ENCODE measurements at places on chromosomes 1 and 21.
A peak's percentile ranks its signal among the peaks of the same experiment; 100 is the strongest.

DNA sequence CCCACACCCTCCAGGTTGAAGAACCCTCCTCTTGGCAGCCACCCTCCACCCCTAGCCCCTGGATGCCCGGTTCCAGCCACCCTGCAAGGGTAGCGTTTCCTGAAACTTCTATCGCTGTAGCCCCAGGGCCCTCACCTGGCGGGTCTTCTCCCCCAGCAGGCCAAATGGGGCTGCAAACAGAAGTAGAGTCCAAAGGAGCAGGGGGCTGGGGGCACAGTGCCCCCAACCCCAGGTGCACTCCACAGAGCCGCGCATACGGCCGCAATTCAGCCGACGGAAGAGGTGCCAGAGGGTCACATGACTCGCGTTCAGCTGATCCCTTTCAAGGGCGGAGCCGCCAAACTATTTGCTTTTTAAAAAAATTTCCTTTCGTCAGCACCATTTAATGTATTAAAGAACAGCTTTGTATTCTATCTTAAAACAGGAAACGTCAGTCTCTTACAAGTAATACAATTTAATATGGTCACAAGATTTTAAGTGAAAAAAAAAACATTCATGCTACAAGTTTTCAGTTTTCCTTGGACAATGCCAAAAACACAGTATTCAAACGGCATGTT is at the start of gene GLMP:
GLMP (minus strand) TSS at position 289 of the 557 bp plus-strand sequence; CDS start at position 255, 34 bp downstream.
- DNase-seq = peak; percentile 58

- DNase-seq = peak; percentile 94
Observed at GRCh38 chr1:192805832-192806323, 3.0 kb upstream of the RGS2 start.

GRCh38 chr21:26471099-26471471 is 102.0 kb downstream of the CYYR1 start:
- no peak for DNase-seq

DNA sequence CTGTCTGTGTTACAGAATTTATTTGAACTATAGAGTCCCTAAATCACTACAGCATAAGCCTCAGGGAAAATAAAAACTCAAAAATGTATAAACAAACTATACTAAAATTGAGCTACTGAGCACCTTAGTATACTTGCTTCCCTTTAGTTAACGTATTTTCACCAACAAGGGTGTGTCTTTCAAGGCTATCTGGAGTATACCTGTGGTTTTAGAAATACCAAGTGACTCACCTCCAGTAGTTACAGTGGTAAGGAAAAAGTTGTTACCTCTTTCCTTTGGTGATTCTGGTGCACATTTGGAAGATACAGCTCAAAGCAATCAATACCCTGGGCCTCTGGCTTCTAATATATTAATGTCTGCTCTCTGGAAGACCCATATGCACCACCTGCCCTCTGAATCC is 68.0 kb upstream of the C1orf105 start:
- DNase-seq = no peak

GRCh38 chr1:155773221-155773620 is 83.8 kb downstream of the GON4L start:
- no peak for DNase-seq

DNA sequence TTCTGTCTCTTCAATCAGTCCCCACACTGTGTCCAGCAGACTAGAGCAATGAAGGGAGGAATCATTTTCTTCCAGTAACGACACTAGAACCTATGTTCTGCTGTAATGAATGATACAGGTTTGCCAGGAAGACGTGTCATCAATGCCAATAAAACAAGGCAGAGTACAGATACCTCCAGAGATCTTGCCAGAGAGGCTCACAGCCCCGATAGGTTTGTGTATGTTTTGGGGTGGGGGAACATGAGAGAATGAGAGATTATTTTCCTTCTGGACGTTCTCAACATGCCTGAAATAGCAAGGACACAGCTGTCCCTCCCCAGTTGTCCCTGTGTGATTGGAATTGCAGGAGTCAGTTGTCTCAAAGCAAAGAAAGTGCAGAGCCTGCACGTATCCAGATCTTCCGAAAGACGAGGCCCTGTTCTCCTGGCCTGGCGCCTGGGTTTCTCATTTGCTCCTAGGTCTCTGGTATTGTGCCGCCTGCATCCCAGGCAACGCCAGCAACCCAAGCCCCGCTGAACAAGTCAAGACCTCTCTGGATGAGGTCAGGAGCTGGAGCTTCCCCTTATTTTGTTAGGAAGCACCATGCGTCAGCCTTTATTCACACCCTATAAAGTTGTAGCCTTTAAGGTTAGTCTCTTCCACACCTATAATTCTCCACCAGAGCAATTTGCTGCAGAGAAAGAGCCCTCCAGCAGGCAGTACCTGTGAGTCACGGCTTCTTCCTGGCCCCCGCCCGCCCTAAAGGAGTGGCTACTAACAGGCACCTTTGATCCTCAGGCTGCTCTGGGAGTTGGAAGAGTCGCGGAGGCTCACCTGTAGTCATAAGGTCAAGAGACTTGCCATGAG is 130.5 kb downstream of the TOMM20 start:
- no peak for DNase-seq

GRCh38 chr1:232952514-232953499 is 2.4 kb downstream of the NTPCR start:
- DNase-seq = peak; percentile 34

Measured in fibroblast of gingiva (primary cell).